Mesothelial cell of epicardium (in vitro differentiated cells): ENCODE measurements at places on chromosomes 11 and 22.
A peak's percentile ranks its signal among the peaks of the same experiment; 100 is the strongest.

- H3K36me3 ChIP-seq, result no peaks in the 10 kb centered on the region
- peak overlapping the region; percentile 99 for H3K27ac ChIP-seq
- peaks cover 37% of the 10 kb centered on the region for H3K4me1 ChIP-seq
- H3K27me3 ChIP-seq, result peaks cover 1% of the 10 kb centered on the region
- no peak overlapping the region for H3K4me3 ChIP-seq
These were observed 324.8 kb downstream of the MN1 start for GRCh38 chr22:27476729-27477128.

- DNase-seq, result peak; percentile 45
- peaks cover 9% of the 10 kb centered on the region for H3K4me1 ChIP-seq
- H3K27ac ChIP-seq, result no peak overlapping the region
- H3K36me3 ChIP-seq, result no peaks in the 10 kb centered on the region
- peaks cover 71% of the 10 kb centered on the region for H3K27me3 ChIP-seq
These were observed 71.9 kb upstream of the GRAMD1B start for GRCh38 chr11:123357990-123358827.

GRCh38 chr11:102147632-102148031, 37.4 kb downstream of the YAP1 start:
- peaks cover 59% of the 10 kb centered on the region for H3K4me1 ChIP-seq
- H3K27ac ChIP-seq, result peak overlapping the region; percentile 3
- no peaks in the 10 kb centered on the region for H3K36me3 ChIP-seq
- H3K27me3 ChIP-seq, result no peaks in the 10 kb centered on the region
- no peak for DNase-seq

- H3K36me3 ChIP-seq, result no peaks in the 10 kb centered on the region
- no peak overlapping the region for H3K4me3 ChIP-seq
- no peak for DNase-seq
- no peak overlapping the region for H3K27ac ChIP-seq
- H3K4me1 ChIP-seq, result peaks cover 2% of the 10 kb centered on the region
- H3K27me3 ChIP-seq, result no peaks in the 10 kb centered on the region
These were observed 1.8 kb upstream of the APOL3 start for GRCh38 chr22:36162127-36163034.

- peak overlapping the region; percentile 68 for H3K4me3 ChIP-seq
- peak; percentile 78 for DNase-seq
- H3K27ac ChIP-seq, result peak overlapping the region; percentile 32
- no peaks in the 10 kb centered on the region for H3K36me3 ChIP-seq
- H3K27me3 ChIP-seq, result peaks cover 38% of the 10 kb centered on the region
- H3K4me1 ChIP-seq, result peaks cover 37% of the 10 kb centered on the region
These were observed 650 bp downstream of the GUCY1A2 start for GRCh38 chr11:107017433-107018218.

- H3K4me3 ChIP-seq, result no peak overlapping the region
- H3K27me3 ChIP-seq, result no peaks in the 10 kb centered on the region
- peak overlapping the region; percentile 90 for H3K27ac ChIP-seq
- peaks cover 12% of the 10 kb centered on the region for H3K36me3 ChIP-seq
- H3K4me1 ChIP-seq, result peaks cover 78% of the 10 kb centered on the region
- DNase-seq, result no peak
These were observed 99.8 kb downstream of the ARL14EP start for GRCh38 chr11:30422447-30423278.

DNA sequence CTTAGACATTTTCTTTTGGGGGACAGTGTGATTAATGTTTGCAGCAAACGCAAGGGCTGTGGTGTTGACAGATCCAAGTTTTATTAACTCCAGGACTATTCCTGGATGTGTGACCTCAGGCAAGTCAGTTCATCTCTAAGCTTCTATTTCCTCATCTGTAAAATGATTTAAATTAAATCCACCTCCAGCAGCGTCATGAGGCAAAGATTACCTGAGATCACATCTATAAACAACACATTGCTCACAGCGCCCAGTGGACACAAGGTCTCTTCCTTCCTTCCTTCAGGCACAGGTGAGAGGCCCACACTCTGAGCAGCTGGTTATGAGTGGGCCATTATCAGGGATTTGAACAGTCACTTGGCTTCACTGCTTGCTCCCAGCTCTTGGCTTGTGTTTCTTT, 111.2 kb upstream of the RASSF10 start:
- no peaks in the 10 kb centered on the region for H3K27me3 ChIP-seq
- H3K4me1 ChIP-seq, result peaks cover 24% of the 10 kb centered on the region
- H3K4me3 ChIP-seq, result no peak overlapping the region

DNA sequence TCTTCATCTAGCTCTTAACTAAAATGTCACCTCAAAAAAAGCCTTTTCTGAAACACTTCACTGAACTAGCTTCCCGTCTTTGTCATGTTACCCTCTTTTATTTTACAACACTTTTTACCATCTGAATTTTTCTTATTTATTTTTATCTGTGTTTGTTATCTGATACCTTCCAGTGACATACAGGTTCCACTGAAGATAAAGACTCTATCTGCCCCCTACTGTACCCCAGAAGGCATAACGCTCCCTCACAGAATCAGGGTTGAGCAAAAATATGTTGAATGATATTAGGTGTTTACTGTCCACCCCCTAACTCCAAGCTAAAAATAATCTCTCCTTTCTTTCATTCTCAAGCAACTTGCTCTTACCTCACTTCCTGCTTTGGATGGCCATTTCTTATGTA, 654.2 kb downstream of the NELL1 start:
- no peak overlapping the region for H3K27ac ChIP-seq
- peaks cover 3% of the 10 kb centered on the region for H3K4me1 ChIP-seq
- no peaks in the 10 kb centered on the region for H3K36me3 ChIP-seq

GRCh38 chr11:127677660-127678425, 677.3 kb upstream of the KIRREL3 start:
- H3K36me3 ChIP-seq, result no peaks in the 10 kb centered on the region
- no peak overlapping the region for H3K27ac ChIP-seq
- peaks cover 5% of the 10 kb centered on the region for H3K4me1 ChIP-seq
- no peak overlapping the region for H3K4me3 ChIP-seq
- no peak for DNase-seq

DNA sequence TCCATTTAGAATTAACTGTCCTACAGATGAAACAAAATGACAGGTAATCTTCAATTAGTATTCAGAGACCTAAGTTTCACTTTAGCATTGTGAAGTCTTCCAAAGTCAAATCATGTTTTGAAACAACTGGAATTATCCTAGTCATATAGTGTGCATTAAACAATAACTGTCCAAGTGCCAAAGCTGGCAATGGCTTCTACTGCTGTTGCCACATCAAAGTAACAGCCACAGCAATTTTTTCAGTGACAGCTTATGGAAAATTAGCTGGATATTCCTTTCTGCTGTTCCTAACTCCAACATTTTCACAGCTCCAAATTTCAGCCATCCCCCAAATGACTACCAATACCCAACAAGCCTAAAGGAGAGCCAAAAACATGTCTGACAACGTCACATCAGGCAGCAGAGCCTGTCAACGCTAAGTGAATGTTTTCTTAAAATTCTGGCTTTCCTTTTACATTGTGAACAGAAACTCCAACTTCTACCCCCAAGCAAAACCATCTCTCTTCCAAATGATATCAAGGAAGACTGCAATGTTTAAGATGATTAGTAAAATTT, 45.3 kb upstream of the CCDC34 start:
- H3K27ac ChIP-seq, result no peak overlapping the region
- H3K27me3 ChIP-seq, result no peaks in the 10 kb centered on the region
- no peak overlapping the region for H3K4me3 ChIP-seq
- no peaks in the 10 kb centered on the region for H3K36me3 ChIP-seq
- no peaks in the 10 kb centered on the region for H3K4me1 ChIP-seq
- DNase-seq, result no peak

DNA sequence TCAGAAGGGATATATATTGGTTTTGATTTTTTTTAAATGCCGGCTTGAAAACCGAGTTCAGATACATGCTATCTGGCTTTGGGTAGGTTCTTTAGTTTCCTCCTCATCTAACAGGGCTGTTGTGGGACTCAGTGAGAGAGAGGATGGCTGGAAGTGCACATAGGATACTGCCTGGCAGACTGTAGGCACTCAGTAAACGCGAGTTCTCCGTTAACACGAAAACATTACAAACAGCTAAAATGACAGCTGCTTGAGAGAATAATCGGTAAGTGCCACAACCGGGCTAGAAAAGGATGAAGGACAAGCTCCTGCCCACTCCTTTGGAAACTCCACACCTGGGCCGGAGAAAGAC, 369 bp downstream of the XRRA1 start:
- peak overlapping the region; percentile 98 for H3K27ac ChIP-seq
- peaks cover 2% of the 10 kb centered on the region for H3K36me3 ChIP-seq
- DNase-seq, result no peak
- peak overlapping the region; percentile 99 for H3K4me3 ChIP-seq

- H3K4me1 ChIP-seq, result peaks cover 13% of the 10 kb centered on the region
- no peak overlapping the region for H3K4me3 ChIP-seq
- no peak overlapping the region for H3K27ac ChIP-seq
These were observed 42.8 kb downstream of the REXO2 start for GRCh38 chr11:114482114-114482513.

GRCh38 chr22:46957521-46957920, 195.1 kb downstream of the TBC1D22A start:
- H3K27ac ChIP-seq, result no peak overlapping the region
- no peak overlapping the region for H3K4me3 ChIP-seq
- H3K27me3 ChIP-seq, result no peaks in the 10 kb centered on the region
- no peaks in the 10 kb centered on the region for H3K4me1 ChIP-seq

DNA sequence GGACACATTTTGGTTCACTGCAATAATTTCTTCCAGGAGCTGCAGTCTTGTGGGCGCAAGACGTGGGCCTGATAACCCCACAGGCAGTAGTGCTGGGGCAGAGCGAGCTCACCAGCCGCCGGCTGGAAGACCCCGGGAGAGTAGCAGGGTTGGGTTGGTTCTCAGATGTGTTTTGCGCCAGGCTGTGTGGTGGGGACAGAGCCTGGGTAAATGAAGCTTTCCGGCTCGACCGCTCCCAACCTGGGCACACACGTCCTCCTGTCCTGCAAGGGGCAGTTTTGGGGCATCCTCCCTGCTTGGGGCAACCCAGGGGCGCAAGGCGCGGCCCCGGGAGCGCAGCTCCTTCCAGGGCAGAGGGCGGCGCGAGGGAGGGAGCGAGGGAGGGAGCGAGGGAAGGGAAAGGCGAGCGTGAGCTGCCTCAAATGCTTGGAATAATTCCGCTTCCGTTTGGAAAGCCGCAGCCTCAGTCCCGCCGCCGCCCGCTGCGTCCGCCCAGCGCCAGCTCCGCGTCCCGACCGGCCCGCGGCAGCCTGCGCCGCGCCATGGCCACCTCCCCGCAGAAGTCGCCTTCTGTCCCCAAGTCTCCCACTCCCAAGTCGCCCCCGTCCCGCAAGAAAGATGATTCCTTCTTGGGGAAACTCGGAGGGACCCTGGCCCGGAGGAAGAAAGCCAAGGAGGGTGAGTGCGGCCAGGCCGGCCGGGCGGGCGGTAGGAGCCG, at the start of gene PARVA:
PARVA (plus strand) TSS at position 466 of the 718 bp plus-strand sequence; CDS start at position 543, 77 bp downstream.
- DNase-seq, result peak; percentile 46
- no peaks in the 10 kb centered on the region for H3K36me3 ChIP-seq
- peaks cover 40% of the 10 kb centered on the region for H3K4me1 ChIP-seq
- peak within 1 kb of the TSS; percentile 95 for H3K4me3 ChIP-seq
- no peaks in the 10 kb centered on the region for H3K27me3 ChIP-seq

DNA sequence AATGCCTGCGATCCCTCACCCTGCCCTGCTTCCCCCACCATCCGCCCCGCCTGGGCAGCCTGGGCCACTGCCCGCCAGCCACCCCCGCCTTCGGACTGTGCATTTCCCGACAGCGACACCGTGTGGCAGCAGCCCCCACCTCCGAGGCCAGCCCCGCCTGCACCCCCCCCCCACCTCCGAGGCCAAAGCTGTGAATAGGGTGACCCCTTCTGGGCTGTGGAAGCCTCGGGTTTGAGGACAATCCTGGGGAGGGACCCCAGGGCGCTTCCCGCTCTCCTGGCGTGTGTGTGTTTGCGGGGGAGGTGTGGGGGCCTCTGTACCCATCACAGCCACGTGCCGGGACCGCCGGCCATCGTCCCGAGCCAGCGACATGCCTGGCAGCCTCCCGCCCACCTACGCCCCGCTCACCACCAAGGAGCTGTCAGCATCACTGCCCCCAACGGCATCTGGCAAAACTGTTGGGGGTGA, 33.8 kb upstream of the PPARA start:
- no peaks in the 10 kb centered on the region for H3K4me1 ChIP-seq
- H3K36me3 ChIP-seq, result no peaks in the 10 kb centered on the region
- no peaks in the 10 kb centered on the region for H3K27me3 ChIP-seq
- no peak overlapping the region for H3K4me3 ChIP-seq
- peak; percentile 88 for DNase-seq
- no peak overlapping the region for H3K27ac ChIP-seq

DNA sequence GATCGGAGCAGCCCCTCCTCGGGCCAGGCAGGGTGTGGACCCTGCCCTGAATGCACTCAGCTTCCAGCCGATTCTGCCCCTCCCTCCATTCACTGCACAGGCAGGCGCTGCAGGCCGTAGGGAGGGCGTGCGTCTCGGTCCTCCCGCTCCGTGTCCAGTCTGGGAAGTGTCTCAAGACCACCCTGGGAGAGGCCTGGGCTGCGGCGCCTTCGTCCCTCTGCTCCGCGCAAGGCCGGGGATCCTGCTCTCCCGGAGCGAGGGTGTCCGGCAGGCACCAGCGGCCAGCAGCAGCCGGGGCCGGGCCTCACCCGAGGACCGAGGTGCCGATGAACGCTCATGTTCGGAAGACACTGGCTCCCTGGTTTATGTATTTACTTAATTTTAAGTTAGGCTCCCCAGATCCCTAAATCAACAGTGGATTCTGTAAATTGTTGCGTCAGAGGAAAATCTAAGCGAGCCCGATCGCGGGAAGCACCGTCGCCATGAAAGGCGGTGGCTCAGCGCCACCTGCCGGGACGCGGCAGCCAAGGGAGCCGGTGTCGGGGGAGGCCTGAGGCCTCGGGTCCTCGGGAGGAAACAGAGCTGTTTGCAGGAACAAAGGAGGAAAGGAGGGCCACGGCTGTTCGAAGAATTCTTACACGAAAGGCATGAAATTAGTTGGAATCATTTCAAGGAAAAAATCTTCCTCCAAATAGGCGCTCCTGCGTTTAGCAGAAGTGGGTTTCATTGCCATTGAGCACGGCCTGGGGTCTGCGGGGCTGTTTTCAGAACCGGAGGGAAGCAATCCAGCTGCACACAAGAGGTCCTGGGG, 195.3 kb downstream of the BRD1 start:
- peak overlapping the region; percentile 64 for H3K4me3 ChIP-seq
- H3K36me3 ChIP-seq, result no peaks in the 10 kb centered on the region

DNA sequence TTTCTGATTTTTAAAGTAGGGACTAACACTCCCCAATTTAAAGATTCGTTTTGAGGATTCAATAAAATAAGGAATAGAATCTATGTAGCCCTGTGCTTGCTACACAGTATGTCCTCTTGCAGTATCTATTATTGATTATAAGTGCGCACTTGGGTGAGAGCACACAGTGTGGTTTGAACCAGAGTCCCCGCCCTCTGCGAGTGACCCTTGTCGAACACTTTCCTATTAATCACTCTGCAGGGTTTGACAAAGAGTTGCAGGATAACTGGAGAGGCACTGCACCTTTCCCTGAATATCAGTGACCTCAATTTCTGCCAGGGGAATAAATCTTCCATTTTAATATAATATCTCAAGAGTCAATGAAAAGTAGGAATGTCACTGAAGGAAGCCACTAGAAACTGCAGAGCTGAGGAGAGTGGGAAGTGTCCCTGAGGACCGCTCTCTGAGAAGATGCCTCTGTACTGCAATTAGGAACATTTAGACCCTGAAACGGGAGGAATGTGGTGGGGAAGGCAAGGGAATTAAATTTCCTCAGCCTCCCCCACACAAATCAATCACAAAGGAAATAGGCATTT, 182.2 kb downstream of the MAML2 start:
- no peak overlapping the region for H3K4me3 ChIP-seq
- DNase-seq, result no peak
- peak overlapping the region; percentile 84 for H3K27ac ChIP-seq
- H3K36me3 ChIP-seq, result no peaks in the 10 kb centered on the region
- no peaks in the 10 kb centered on the region for H3K27me3 ChIP-seq
